ENCODE measurements at places on chromosomes 2 and 18. TPM values are rescaled to one million over a fixed set of nuclear protein-coding genes. Genes with fewer than 3 reads are reported as not detected.

LONRF2 gene
- total RNA-seq: 0.32 TPM

POTEF gene
- total RNA-seq: not detected

GRCh38 chr18:63974991-63975390 lies 5.1 kb downstream of the SERPINB8 start:
- DNase-seq: no peak

GRCh38 chr2:195003881-195004471 lies 653.0 kb upstream of the SLC39A10 start:
- DNase-seq: no peak

- no peak for DNase-seq
These were observed 50.2 kb downstream of the WDFY1 start for GRCh38 chr2:223894968-223895367.

DNA sequence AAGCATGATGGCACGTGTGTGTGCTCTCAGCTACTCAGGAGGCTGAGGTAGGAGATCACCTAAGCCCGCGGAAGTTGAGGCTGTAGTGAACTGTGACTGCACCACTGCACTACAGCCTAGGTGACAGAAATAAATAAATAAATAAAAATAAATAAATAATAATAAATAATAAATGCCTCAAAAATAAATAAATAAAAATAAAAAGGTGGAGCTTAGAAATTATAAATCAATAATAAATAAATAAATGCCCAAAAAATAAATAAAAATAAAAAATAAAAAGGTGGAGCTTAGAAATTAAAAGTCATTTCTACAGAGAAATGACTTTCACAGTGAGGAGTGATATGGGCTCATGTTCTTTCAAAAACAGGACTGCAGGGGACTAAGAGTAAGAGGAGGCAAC lies 6.0 kb upstream of the MALL start:
- DNase-seq: no peak

GRCh38 chr2:176174824-176175708 lies 13.4 kb upstream of the HOXD1 start:
- DNase-seq: no peak

DNA sequence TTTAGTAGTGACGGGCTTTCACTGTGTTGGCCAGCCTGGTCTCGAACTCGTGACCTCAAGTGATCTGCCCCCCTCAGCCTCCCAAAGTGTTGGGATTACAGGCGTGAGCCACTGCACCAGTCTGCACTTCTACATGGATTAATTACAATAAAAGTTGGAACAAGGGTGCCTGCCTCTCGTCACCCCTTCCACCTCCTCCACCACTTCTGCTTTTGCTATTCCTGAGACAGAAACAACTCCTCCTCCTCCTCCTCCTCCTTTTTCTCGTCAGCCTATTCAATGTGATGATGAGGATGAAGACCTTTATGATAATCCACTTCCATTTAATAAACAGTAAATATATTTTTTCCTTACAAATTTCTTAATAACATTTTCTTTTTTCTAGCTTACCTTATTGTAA lies 35.2 kb downstream of the SRBD1 start:
- DNase-seq: no peak

DAW1 gene
- not detected for total RNA-seq

DNA sequence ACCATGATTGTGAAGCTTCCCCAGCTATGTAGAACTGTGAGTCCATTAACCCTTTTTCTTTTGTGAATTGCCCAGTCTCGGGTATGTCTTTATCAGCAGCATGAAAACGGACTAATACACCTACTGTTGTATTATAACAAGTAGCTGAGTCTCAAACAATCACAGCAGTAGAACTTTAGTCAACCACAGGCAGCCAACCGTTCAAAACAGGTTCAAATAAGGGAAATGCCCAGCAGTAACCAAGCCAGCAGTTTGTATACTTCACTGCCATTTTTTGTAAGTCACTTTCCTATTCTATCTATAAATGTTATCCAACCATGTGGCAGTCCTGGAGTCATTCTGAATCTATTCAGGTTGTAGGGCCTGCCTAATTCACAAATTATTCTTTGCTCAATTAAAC lies 1560.6 kb upstream of the SLC39A10 start:
- no peak for DNase-seq

- DNase-seq: no peak
These were observed 154.8 kb downstream of the INSIG2 start for GRCh38 chr2:118243031-118243430.

DYTN gene
- not detected for total RNA-seq

CACNB4 gene
- 0.83 TPM for total RNA-seq

PARD6G gene
- 0.10 TPM for total RNA-seq

ARHGAP25 gene
- total RNA-seq: 71.6 TPM

DNA sequence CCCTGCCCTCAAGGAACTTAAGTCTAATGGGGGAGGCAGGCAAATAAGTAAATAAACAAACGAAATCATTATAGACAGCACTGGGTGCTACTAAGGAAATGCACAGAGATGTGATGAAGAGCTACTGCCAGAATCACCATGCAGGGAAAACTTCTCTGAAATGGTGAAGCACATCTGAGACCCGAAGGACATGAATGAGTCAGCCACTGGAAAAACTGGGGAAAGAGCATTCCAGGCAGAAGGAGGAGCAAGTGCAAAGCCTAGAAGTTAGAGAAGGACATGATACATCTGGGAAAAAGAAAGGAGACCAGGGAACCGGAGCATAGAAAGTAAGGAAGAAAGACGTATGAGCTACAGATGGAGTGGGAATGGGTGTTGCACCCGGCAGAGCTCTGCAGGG lies 56.8 kb downstream of the TGFA start:
- no peak for DNase-seq

CDC42EP3 gene
- total RNA-seq: 10.1 TPM

DNA sequence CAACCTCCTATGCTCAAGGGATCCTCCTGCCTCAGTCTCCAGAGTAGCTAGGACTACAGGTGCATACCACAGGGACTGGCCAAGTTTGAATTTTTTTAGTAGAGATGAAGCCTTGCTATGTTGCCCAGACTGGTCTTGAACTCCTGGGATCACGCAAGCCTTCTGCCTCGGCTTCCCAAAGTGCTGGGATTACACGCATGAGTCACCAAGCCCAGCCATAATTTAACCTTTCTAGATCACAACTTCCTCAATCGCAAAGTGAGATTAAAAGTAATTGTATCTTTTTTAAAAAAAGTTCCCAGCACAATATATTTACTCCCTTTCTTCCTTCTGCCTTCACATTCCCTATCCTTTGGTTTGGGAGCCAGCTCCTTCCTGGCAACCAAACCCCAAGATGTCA lies 5.8 kb upstream of the PPP1CB start:
- DNase-seq: no peak

DNA sequence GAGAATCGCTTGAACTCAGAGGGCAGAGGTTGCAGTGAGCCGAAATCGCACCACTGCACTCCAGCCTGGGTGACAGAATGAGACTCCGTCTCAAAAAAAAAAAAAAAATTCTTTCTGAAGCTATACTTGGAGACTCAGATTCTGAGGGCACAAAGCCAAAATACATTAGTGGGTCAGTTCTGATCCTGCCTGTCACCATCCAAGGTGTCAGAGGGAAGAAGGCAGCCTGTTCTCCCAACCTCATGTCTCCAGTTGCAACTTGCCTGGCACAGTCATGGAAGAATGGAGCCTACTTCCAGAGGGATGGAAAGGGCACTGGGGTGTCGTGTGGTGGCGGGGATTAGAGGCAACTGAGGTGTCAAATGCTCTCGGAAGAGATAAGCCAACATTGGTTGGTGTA lies 104.8 kb upstream of the GATA6 start:
- DNase-seq: no peak

DNA sequence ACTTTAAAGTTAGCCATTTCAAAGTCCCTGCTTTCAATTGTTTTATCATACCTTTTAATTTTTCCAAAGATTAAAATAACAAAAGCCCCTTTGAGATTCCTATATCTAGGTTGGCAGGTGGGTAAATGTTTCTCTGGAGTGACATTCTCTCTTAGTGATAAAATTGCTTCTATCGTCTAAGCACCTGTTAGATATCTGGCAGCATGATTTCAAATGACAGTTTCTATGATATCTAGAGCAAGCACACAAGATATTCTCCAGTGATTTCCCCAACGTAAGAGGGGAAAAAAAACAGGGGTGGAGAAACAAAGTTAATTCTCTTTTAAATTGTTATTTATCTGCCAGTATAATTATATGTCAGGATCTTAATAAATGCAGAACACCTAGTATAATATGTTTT lies 610.2 kb downstream of the DSC3 start:
- DNase-seq: no peak

DNA sequence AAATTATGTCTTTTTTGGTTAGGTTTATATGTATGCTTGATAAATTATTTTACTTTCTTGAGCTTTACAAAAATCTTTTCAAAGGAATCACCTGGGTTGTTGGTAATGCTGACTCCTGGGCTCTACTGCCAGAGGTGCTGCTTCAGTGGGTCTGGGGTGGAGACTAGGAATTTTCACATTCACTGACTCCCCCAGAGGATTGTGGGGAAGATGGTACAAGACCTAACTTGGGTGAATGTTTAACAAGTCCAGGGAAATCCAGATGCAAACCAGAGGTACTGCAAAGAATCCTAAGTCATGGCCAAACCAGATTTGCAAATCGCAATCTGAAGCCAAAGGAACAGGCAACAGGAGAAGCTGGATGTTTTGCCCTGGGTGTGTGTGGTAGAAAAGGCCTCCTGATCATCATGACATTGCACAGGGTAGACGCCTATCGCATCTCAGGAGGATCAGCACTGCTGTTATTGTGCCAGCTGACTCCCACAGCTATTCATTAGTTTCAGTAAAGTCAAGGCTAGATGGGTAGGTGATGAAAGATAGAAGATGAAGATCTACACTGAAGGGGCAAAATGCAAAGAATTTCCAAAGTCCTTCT lies 185.2 kb downstream of the BARD1 start:
- DNase-seq: no peak

DNA sequence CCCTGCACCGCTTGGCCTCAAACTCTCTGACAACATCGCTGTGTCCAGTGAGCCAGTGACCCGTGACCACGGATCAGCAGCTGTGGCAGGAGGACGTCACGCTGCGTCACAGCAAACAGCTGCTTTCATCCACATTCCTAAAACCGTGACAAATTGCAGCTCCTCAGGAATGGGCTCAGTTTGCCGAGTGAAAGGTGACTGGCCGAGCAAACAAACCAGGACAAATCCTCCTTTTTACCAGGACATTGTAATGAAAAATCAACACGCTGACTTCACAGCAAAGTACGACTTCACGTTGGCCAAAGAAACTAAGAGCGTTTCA lies 57.6 kb downstream of the PXDN start:
- DNase-seq: no peak

ZNF396 gene
- 0.60 TPM for total RNA-seq

DNA sequence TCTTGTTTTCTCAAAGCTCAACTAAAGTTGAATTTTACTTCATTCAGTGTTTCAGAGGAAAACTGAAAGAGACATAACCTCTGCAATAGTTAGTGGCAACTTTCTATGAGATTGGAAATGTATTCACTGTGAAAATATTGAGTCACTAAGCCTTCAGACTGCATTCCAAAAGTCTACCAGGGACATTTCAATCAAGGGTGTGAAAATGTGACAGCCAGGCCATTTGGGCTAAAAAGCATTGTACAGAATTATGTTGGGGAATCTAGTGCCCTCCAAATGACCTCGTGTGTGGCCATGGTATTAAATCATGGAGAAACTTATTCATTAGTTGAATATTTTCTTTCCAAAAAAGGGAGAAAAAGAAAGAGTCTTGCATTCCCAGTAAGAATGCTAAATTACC lies 251.9 kb downstream of the GRB14 start:
- no peak for DNase-seq

SULT1C4 gene
- total RNA-seq: not detected

PAX3 gene
- total RNA-seq: not detected

- DNase-seq: no peak
These were observed 231.9 kb downstream of the PLCL1 start for GRCh38 chr2:198036029-198036879.

Data from activated T-helper 1 cell treated with anti-CD3 and anti-CD28 coated beads, Interleukin-12 subunit alpha, Interleukin-12 subunit beta, Interleukin-2, Interleukin-4 antibody, amounts not matched to agents 30 ng/mL and 10 ng/mL and 1 ng/mL, durations not matched to agents 14 hours and 24 hours and 36 hours (primary cell).